ENCODE measurements at places on chromosomes 1 and 21. TPM values are rescaled to one million over a fixed set of nuclear protein-coding genes. Genes with fewer than 3 reads are reported as not detected.

The GNG12 gene
- 145 TPM for total RNA-seq

The RHD gene
- not detected for total RNA-seq

The PLPP3 gene
- total RNA-seq = 14.2 TPM

The RAB7B gene
- 6.3 TPM for total RNA-seq

The TGFBR3 gene
- total RNA-seq = 16.5 TPM
